Progenitor cell of endocrine pancreas (in vitro differentiated cells): ENCODE measurements at places on chromosomes 6 and 20. TPM values are rescaled to one million over a fixed set of nuclear protein-coding genes. Genes with fewer than 3 reads are reported as not detected.

Gene RIMS4
- total RNA-seq, result 6.3 and 8.2 TPM in 2 replicates

Gene SIRPB1
- 0.96 and 1.6 TPM in 2 replicates for total RNA-seq

Gene BPIFB2
- not detected in 2 replicates for total RNA-seq

Gene CNBD2
- total RNA-seq, result 3.6 and 4.0 TPM in 2 replicates

Gene SEL1L2
- not detected in 2 replicates for total RNA-seq

Gene CLDN20
- total RNA-seq, result not detected in 2 replicates

Gene IL17A
- total RNA-seq, result not detected in 2 replicates

Gene ASIP
- not detected in 2 replicates for total RNA-seq

Gene RAET1E
- not detected in 2 replicates for total RNA-seq

Gene TBC1D7
- total RNA-seq, result 34.3 and 34.7 TPM in 2 replicates

Gene SLC17A9
- total RNA-seq, result 8.0 and 8.3 TPM in 2 replicates

Gene ITPA
- total RNA-seq, result 62.3 and 67.8 TPM in 2 replicates

Gene HDGFL1
- total RNA-seq, result not detected in 2 replicates

- peaks cover 7% of the 10 kb centered on the region for H3K27me3 ChIP-seq
- no peaks in the 10 kb centered on the region for H3K4me1 ChIP-seq
- H3K27ac ChIP-seq, result no peak overlapping the region
- no peak overlapping the region for H3K4me3 ChIP-seq
Measured at GRCh38 chr20:24787071-24787470, 162.0 kb upstream of the CST7 start.

GRCh38 chr6:159836718-159837490, 36.8 kb downstream of the PNLDC1 start:
- H3K27me3 ChIP-seq, result no peaks in the 10 kb centered on the region
- no peaks in the 10 kb centered on the region for H3K4me1 ChIP-seq
- H3K36me3 ChIP-seq, result no peaks in the 10 kb centered on the region
- H3K27ac ChIP-seq, result no peak overlapping the region
- H3K4me3 ChIP-seq, result no peak overlapping the region

DNA sequence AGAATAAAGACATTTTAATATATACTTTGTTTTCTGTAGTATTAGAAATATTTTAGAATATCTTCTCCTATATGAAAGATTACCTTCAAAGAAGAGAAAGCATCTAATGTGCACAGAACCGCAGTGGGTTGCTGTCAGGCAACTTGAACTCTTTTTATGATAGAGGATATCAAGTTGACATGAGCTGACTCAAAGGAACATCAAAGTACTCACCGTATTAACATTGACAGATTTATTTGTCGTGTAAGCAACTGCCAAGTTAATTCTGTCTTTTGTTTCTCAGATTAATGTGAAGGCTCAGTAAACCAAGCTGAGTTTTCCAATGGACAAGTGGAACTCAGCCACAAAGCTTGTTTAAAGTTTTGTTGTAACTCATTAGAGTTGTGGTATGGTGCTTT, 2.2 kb upstream of the GINM1 start:
- H3K4me1 ChIP-seq, result peaks cover 9% of the 10 kb centered on the region
- no peak overlapping the region for H3K4me3 ChIP-seq
- no peak overlapping the region for H3K27ac ChIP-seq

DNA sequence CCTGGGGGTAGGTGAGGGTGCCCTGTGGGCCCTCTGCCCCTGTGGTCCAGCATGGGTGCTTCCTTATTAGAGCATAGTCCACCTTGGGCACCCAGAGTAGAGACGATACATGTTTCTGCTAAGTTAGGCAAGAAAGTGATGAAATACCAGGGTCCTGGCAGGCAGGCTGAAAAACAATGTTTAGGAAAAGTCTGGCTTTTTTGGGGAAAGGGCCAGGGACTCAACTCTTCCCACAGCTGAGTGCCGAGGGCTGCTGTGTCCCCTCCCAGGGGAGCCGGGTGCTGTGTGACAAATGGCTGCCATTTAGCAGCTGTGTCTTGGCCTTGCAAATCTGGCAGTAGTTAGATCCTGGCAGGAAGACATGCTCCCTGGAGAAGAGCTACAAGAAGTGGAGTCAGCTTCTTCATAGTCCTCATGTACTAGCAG, 61.5 kb downstream of the RREB1 start:
- DNase-seq, result no peak
- no peak overlapping the region for H3K4me3 ChIP-seq
- peaks cover 54% of the 10 kb centered on the region for H3K4me1 ChIP-seq
- no peaks in the 10 kb centered on the region for H3K27me3 ChIP-seq
- H3K27ac ChIP-seq, result no peak overlapping the region

DNA sequence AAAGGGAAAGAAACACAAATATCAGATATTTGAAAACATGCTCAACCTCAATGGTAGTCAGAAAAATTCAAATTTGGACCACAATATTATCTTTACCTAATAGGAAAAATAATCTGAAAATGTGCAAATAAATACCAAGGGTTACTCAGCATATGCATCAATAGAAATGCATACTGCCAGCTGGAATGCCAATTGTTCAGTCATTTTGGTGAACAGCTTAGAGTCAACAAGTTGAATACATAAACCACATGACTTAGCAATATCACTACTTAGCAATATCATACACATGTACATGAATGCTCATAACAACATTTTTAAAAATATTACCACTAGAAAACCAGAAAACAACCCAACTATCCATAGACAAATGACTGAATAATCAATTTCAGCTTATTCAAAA, 212.7 kb downstream of the PTPRK start:
- peaks cover 10% of the 10 kb centered on the region for H3K4me1 ChIP-seq
- H3K27ac ChIP-seq, result no peak overlapping the region
- no peak overlapping the region for H3K4me3 ChIP-seq
- H3K27me3 ChIP-seq, result no peaks in the 10 kb centered on the region
- peaks cover 6% of the 10 kb centered on the region for H3K36me3 ChIP-seq

- H3K27me3 ChIP-seq, result no peaks in the 10 kb centered on the region
- H3K4me3 ChIP-seq, result no peak overlapping the region
- H3K27ac ChIP-seq, result peak overlapping the region; percentile 54
- H3K36me3 ChIP-seq, result peaks cover 7% of the 10 kb centered on the region
- peaks cover 2% of the 10 kb centered on the region for H3K4me1 ChIP-seq
Measured at GRCh38 chr20:42862446-42862845, 327.3 kb downstream of the PTPRT start.

GRCh38 chr6:84061613-84062398, 28.2 kb downstream of the MRAP2 start:
- H3K27ac ChIP-seq, result no peak overlapping the region
- no peak for DNase-seq
- H3K4me3 ChIP-seq, result no peak overlapping the region
- H3K36me3 ChIP-seq, result no peaks in the 10 kb centered on the region
- peaks cover 4% of the 10 kb centered on the region for H3K4me1 ChIP-seq
- H3K27me3 ChIP-seq, result no peaks in the 10 kb centered on the region

GRCh38 chr6:36688063-36688738, 9.4 kb upstream of the RAB44 start:
- peaks cover 33% of the 10 kb centered on the region for H3K27me3 ChIP-seq
- peaks cover 5% of the 10 kb centered on the region for H3K4me1 ChIP-seq
- H3K27ac ChIP-seq, result no peak overlapping the region
- H3K4me3 ChIP-seq, result no peak overlapping the region
- H3K36me3 ChIP-seq, result peaks cover 1% of the 10 kb centered on the region
- no peak for DNase-seq

GRCh38 chr6:13370623-13371022, 42.3 kb upstream of the TBC1D7 start:
- H3K27ac ChIP-seq, result no peak overlapping the region
- no peak for DNase-seq
- no peak overlapping the region for H3K4me3 ChIP-seq
- peaks cover 14% of the 10 kb centered on the region for H3K4me1 ChIP-seq
- H3K27me3 ChIP-seq, result peaks cover 20% of the 10 kb centered on the region

GRCh38 chr6:45780523-45780922, 235.1 kb downstream of the CLIC5 start:
- H3K27me3 ChIP-seq, result no peaks in the 10 kb centered on the region
- no peak overlapping the region for H3K27ac ChIP-seq

- H3K27me3 ChIP-seq, result peaks cover 27% of the 10 kb centered on the region
- no peak overlapping the region for H3K27ac ChIP-seq
- H3K4me3 ChIP-seq, result no peak overlapping the region
- no peak for DNase-seq
- H3K36me3 ChIP-seq, result no peaks in the 10 kb centered on the region
Measured at GRCh38 chr6:170087941-170088581, 202.8 kb downstream of the DLL1 start.

DNA sequence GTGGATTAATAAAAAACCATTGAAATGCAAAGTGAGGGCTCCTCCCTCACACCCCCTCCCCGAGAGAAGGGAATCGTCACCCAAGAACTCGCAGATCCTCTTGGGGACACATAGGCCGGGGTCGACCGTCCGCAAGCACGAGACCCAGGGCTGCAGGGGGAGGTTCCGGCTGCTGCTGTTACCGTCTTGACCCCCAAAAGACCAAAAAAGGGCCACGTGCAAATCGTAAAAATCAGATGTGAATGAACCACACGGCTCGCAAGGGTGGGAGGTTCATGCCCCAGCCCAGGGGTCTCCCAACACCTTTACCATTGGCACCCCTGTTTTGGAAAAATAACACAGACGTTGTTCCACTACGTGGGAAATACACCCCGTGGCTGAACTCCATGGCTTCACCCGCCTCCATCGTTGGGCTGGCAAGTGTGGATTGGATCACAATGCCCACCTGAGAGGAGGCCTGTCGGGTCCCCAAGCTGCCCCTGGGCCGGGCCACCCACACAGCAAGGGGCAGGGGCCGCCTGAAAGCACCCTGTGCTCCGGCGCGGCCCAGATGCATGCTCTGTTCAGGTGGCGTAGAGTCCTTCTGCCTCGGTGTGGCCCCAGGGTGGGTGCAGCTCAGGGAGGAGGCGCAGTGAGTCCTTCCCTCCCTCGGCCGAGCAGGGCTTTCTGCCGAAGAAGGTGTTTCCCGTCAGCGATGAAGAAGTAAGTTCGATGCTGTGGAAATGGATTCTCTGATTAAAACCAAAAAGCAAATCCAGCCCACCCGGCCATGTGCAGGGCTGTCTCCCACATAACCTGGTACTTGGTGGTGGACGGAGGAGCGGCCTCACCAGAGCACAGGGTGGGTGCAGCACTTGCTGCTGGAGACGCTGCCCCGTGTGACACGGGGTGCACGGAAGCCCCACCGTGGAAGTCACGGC, 85.0 kb downstream of the YTHDF1 start:
- no peak overlapping the region for H3K4me3 ChIP-seq
- H3K27ac ChIP-seq, result no peak overlapping the region
- peaks cover 16% of the 10 kb centered on the region for H3K27me3 ChIP-seq
- no peak for DNase-seq
- no peaks in the 10 kb centered on the region for H3K36me3 ChIP-seq

- H3K4me3 ChIP-seq, result no peak overlapping the region
- no peak overlapping the region for H3K27ac ChIP-seq
- peaks cover 24% of the 10 kb centered on the region for H3K36me3 ChIP-seq
Measured at GRCh38 chr6:110214338-110214737, 34.1 kb downstream of the CDC40 start.

DNA sequence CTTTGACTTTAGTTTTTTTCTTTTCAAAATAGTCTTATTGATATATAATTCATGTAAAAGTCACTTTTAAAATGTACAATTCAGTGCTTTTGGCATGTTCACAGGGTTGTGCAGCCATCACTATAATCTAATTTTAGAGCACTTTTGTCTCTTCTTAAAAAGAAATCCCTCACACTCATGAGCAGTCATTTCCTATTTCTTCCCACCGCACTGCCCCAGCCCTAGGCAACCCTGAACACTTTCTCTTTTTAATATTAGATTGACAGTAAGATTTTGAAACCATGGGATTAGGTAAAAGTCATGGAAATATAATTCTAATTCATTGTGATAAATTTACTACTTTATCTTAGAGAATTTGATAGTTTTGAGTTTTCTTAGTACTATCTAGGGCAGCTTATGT, 309.4 kb downstream of the UTRN start:
- no peaks in the 10 kb centered on the region for H3K27me3 ChIP-seq
- H3K36me3 ChIP-seq, result peaks cover 12% of the 10 kb centered on the region
- H3K4me1 ChIP-seq, result peaks cover 4% of the 10 kb centered on the region
- no peak overlapping the region for H3K27ac ChIP-seq
- no peak overlapping the region for H3K4me3 ChIP-seq
- no peak for DNase-seq

- no peak for DNase-seq
- no peaks in the 10 kb centered on the region for H3K36me3 ChIP-seq
- no peaks in the 10 kb centered on the region for H3K4me1 ChIP-seq
- H3K4me3 ChIP-seq, result no peak overlapping the region
- no peaks in the 10 kb centered on the region for H3K27me3 ChIP-seq
Measured at GRCh38 chr6:49849213-49849907, 17.0 kb downstream of the CRISP1 start.

- no peak for DNase-seq
- H3K36me3 ChIP-seq, result no peaks in the 10 kb centered on the region
- peaks cover 34% of the 10 kb centered on the region for H3K4me1 ChIP-seq
- peaks cover 4% of the 10 kb centered on the region for H3K27me3 ChIP-seq
- H3K27ac ChIP-seq, result no peak overlapping the region
- H3K4me3 ChIP-seq, result no peak overlapping the region
Measured at GRCh38 chr6:160260803-160261450, 2.3 kb upstream of the SLC22A2 start.

DNA sequence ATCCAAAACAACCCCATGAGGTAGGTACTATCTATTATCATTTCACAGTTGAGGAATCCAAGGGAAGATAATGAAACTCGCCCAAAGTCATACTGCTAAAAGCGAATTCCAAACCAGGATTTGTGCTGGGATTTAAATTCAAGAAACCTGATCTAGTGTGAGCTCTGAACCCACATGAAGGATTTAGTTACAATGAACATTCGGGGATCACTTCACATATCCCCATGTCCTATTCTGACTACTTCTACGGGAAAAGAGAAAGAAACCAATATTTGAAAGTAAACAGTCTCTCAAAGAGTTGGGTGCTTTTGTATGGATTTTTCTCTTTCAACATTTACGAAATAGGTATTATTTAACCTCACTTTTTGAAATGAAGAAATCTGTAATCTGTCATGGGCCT, 12.9 kb downstream of the RANBP9 start:
- no peak overlapping the region for H3K27ac ChIP-seq
- H3K27me3 ChIP-seq, result no peaks in the 10 kb centered on the region
- no peak for DNase-seq

DNA sequence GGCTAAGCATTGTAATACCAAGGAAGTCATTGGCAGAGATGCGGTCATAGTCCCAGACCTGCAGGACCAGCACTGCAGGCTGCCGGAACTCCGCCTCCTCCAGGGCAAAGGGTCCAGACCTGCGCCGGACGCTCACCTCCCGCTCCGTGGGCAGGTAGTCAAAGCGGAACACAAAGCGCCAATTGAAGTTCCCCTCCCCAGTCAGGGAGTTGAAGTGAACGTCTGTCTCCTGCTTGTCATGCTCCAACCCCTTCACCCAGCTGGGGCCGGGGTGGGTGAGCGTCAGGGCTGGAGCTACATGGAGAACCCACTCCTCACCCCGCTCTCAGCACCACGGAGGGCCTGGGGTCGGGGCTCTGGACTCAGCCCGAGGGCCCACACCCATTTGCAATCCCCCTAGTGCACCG, 18.2 kb downstream of the ERGIC3 start:
- peaks cover 7% of the 10 kb centered on the region for H3K36me3 ChIP-seq
- peak overlapping the region; percentile 10 for H3K27ac ChIP-seq
- no peak overlapping the region for H3K4me3 ChIP-seq

- H3K27me3 ChIP-seq, result no peaks in the 10 kb centered on the region
- peaks cover 46% of the 10 kb centered on the region for H3K36me3 ChIP-seq
- no peak for DNase-seq
- no peak overlapping the region for H3K4me3 ChIP-seq
- H3K4me1 ChIP-seq, result peaks cover 3% of the 10 kb centered on the region
Measured at GRCh38 chr20:32314768-32315167, 37.3 kb downstream of the KIF3B start.
